ENCODE measurements at places on chromosomes 3 and 15.

GRCh38 chr3:89275001-89275400 lies 167.6 kb downstream of the EPHA3 start:
- no peak for DNase-seq

GRCh38 chr3:122023335-122023910 lies 1.4 kb upstream of the ILDR1 start:
- DNase-seq: no peak

- DNase-seq: no peak
These were observed 14.8 kb downstream of the BDH1 start for GRCh38 chr3:197540961-197541377.

GRCh38 chr3:3798631-3799113 lies 559 bp upstream of the LRRN1 start:
- peak; percentile 41 for DNase-seq

DNA sequence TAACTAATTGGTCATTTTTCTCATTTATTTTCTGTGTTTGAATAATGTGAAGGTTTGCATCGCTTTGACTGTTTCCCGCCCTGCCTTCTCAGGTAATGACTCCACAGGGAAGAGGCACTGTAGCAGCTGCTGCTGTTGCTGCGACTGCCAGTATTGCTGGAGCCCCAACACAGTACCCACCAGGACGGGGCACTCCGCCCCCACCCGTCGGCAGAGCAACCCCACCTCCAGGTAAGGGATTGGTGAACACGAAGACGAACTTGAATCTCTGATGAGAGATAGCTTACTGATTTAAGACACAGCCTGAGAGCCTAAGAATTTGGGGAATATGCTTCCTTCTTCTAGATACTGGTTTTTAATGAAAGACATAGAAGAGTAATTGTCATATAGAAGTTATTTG lies 22.9 kb downstream of the SNRPN start:
- DNase-seq: no peak

DNA sequence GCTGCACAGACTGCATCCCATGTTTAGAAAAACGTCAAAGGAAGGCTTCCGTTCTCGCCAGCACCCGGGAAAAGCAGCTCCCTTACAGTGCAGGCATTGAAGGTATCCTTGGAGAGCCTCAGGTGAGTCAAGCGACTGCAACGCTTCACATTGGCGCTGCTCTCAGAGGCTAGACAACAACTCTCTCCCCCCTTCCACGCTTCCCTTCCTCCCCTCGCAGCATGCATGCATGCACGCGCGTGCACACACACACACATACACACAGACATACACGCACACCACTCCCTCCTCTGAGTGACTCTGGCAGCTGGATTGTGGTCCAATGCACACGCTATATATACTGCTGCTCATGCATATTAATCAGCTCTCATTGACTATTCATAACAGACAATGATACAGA lies 191.1 kb downstream of the PDZRN3 start:
- no peak for DNase-seq

DNA sequence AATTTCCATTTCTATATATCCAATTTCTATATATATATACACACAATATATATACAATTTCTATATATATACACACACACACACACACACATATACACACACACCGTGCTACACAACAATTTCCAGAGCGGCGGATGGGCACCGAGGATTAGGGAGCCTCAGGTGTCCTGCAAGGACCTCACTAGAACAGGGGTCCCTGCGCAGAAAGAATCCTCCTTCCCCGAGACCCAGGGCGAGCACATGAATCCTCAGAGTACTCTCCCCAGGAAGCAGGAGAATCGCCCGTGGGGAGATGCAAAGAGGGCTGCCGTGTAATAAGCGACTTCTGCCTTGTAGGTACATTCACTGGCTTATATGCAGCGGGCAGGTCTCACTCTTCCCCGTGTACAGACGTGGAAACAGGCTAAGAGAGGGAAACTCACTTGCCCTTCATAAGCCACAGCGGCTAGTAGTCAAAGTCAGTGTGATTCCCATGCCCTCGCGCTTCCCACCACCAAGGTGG lies 467 bp downstream of the PIF1 start:
- no peak for DNase-seq
